Right renal pelvis (tissue), 4 donors: ENCODE measurements at places on chromosomes 11 and 22. TPM values are rescaled to one million over a fixed set of nuclear protein-coding genes. Genes with fewer than 3 reads are reported as not detected.

DNA sequence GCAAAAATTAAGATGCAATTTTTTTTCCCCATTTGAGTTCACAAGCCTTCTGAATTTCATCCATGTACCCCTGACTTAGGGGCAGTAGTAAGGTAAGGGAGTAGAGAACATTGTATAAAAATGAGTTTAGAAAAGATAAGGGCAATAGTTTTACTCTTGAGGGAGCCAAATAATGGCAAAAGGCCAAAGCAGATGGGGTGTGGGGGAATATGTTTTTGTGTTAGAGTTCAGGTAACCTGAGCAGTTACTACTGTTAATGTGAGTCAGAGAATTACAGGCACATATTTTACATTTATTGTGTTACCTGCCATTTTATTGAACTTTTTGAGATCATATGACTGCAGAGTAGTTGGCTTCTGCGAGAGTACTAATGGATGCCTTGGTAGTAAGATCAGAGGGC is 3.1 kb downstream of the EED start:
- DNase-seq, result no peak

HEPN1 gene
- polyA plus RNA-seq, result 1.1 TPM

GVQW3 gene
- 8.9 TPM for polyA plus RNA-seq

DNA sequence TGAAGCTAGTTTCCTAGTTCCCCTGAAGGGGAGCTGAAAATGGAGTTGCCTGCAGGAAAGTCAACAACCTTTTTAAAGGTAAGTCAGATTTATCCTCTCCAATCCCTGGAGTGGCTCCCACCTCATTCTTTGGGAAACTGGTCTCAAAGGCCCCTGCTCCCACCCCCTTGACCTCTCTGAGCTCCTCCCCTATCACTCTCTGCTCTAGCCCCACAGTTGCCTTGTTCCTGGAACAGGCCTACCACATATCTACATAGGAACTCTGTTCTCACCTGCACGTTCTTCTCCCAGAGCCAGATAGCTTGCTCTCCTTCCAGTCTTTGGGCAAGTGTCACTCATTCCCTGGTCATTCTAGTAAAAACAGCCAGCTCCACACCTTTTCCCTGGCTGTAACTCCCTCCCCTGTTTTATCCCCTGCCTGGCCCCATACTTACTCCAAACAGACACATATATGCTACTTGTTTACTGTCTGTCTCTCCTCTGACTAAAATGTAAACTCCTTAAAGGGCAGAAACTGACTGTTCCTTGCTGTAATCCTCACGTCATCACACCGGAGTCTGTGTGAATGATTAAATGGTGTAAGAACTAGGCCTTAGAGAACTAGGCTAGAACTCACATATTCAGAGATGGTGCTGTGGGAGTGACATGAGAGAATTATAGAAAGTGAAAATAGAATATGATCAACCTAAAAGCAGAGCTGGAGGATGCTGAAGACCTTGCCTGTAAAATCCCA is 53.3 kb downstream of the TCF20 start:
- no peak for DNase-seq

- no peak for DNase-seq
Observed at GRCh38 chr11:15651816-15652215, 537.1 kb downstream of the INSC start.

CYTH4 gene
- 2.9 TPM for polyA plus RNA-seq

DNA sequence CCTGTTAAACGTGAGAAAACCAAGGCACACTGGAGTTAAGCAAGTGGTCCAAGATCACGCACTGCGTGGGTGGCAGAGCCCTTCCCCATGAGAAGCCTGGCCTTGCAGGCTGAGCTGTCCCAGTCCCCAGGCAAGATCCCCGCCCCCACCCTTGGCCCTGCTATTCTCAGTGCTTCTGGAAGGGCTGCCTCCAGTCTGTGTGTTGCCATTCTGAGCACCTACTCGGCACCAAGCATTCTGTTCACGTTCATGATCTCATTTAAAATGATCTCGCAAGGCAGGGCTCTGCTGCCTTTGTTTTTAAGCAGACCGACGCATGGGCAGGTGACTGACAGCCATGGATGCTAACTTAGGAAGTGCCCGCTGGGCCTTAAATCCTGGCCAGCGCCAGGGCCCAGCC is 62.8 kb downstream of the PHF21B start:
- DNase-seq, result no peak

FGF3 gene
- not detected for polyA plus RNA-seq

CASP5 gene
- not detected for polyA plus RNA-seq

IL18 gene
- polyA plus RNA-seq, result 8.7 TPM

DNA sequence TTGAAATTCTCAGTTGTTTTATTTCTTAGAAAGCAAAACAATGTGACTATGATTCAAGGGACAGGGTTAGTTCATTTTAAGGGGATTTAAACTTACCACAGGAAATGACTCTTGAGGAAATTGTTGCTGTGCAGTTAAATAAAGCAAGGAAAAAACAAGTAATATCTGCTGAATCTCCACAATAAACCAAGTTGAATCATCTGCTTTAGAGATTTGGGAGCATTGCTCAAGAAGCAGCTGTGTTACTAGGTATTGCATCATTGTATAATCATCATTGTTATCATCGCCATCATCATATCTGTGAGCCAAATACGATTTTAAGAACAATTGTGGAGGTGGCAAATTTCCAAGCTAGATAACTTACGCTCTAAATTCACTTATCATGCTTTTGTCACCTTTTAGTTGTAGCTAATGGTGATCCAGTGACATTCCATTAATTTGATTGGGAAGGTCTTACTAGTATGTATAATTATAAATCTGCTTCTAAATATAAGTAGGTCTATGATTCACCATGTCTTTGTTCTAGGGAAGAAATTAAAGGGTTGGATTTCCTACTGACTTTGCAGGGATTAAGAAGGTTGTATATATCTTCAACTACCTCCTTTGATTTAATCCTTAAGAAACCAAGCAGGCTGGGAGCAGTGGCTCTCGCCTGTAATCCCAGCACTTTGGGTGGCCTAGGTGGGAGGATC is 19.9 kb downstream of the MMP10 start:
- DNase-seq, result no peak

DNA sequence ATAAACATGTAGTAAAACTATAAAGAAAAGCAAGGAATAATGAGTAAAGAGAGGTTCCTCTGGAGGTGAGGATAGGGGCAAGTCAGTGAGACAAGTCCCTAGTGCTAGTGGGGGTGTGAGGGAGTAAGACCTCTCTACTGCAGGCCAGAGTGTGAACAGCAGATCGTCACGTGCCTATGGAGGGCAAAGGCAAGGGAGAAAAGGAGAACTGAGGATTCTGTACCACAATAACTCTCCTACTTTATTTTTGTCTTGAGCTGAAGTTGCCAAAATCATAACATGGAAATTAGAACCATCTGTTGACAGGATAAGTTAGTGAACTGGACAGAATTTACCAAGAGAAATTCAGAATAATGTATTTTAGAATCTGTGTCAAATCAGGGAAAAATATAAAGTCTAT is 77.6 kb downstream of the ENTHD1 start:
- no peak for DNase-seq

LGALS1 gene
- 374 TPM for polyA plus RNA-seq

TSPAN18 gene
- polyA plus RNA-seq, result 56.7 TPM

DNA sequence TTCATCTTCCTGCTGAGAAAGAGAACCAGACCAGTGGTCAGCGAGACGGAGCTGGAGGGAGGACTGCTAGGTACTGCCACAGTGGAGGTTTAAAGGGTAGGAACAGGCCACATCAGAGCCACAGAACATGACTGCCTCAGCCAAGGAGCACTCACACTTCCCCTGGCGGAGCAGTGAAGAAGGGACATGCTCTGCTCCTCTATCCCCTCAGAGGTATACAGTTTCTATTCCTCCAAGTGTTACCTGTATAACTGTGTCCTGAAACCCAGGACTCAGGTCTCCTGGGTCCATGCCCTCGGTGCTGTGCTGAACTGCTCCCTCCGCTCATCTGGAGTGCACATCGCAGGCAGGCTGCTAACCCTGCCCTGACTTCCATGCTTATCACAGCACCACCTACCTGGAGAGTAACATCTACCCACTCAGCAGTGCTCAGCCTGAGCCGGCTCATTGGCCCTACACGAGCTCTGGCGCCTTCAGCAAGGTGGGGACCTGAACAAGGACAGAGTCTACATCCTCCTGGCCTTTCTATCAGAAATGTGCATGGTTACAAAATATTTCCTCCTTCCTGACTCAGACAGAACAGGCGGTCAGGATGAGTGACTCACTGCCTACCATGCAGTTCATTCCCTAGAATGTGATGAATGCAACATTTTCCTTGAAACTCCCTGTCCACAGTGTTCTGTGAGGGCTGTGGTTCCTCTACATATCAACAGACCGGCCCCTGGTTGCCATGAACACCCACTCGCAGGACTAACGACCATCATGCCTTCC is 52.9 kb downstream of the C11orf58 start:
- no peak for DNase-seq

TYR gene
- polyA plus RNA-seq, result 0.14 TPM

DNA sequence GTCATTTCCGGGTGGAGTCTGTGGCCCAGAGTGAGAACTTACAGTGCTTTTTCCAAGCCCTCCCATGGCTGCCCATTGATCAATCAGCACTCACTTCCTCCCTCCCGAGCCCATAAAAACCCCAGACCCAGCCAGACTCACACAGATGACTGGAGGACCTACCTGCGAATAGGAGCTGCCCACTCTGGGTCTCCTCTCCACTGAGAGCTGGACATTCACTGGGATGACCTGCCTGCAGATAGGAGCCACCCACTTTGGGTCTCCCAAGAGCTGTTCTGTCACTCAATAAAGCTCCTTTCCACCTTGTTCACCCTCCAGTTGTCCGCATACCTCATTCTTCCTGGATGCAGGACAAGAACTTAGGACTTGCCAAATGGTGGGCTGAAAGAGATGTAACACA is 56.0 kb upstream of the B3GNT6 start:
- DNase-seq, result no peak

- no peak for DNase-seq
Observed at GRCh38 chr11:26271666-26272065, 60.3 kb upstream of the ANO3 start.

GRCh38 chr22:46122511-46122971 is 27.8 kb upstream of the PPARA start:
- DNase-seq, result no peak

DNA sequence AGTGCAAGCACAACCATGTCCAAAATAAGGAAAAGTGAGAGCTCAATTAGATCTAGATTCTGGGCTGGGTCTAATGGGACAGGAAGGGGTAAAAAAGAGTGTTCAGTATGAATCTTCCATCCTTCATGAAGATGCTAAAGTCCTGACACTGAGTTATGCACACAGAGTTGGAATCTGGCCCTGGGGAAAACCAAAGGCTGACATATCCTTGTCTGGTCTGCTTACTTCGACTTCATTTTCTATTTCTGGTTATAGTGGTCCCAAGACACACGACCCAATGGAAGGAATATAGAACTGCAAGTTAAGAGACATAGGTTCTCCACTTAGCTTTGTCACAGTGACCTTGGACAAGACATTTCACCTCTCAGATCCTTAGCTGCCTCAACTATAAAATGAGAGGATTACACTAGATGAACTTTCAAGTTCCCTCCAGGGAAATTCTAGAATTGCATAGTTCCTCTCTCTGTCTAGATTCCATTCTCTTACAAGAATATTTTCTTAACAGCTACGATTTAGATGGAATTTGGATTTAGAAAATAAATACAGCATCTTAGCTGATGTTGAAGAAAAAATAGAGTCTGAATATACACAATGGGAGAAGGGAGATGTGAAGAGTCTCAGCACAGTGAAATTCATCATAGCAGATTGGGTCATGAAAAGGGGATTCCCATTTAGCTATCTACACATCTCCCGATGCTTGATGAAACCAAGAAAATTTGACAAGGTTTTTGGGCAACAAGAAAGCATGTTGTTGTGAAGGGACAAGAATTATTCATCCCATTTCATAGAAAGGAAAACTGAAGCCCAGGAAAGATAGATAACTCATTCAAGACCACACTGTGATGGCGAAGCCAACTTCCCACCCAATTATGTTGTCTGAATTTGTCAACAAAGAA is 3.3 kb downstream of the BLID start:
- no peak for DNase-seq

DNA sequence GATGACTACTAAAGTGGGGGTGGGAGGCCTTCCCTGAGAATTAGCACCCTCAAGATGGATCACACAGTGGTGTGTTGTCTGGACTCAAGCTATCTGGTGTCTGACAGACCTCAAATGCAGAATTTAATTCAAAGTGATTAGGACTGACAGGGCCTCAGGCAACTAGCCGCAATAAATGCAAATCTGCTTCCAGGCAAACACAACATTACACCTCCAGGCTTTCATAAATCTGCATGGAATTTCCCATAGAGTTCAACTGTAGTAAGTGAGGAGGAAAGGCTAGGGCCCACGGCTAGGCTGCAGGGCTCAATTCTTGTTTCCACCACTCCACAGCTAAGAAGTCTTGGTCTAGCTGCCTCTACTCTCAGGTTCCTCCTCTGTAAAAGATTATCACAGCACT is 331.4 kb downstream of the LARGE1 start:
- no peak for DNase-seq

ZNF70 gene
- polyA plus RNA-seq, result 5.3 TPM

DNA sequence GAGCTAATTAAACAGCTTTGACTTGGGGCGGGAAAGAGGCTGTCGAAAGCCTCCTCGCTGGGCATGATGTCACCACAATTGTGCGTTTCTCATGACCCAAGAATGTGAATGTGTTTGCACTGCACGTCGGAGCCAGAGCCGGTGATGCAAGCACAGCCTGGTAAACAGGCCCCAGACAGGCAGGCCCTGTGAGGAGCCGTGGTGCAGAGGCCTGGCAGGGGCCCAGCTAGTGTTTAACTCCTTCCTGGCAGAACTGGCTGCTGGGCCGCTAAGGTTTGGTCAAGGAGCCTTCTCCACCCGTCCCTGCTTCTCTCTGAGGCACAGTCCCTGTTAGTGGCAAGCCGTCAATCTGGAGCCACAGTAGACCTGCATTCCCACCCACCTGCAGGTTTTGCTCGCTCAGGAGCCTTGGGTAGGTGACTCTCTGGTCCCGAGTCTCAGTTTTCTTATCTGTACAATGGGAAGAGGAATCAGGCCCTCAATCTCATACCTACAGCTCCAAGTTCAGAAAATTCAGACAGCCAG is 25.4 kb upstream of the SMTN start:
- DNase-seq, result no peak

CNGA4 gene
- polyA plus RNA-seq, result 0.32 TPM

DNA sequence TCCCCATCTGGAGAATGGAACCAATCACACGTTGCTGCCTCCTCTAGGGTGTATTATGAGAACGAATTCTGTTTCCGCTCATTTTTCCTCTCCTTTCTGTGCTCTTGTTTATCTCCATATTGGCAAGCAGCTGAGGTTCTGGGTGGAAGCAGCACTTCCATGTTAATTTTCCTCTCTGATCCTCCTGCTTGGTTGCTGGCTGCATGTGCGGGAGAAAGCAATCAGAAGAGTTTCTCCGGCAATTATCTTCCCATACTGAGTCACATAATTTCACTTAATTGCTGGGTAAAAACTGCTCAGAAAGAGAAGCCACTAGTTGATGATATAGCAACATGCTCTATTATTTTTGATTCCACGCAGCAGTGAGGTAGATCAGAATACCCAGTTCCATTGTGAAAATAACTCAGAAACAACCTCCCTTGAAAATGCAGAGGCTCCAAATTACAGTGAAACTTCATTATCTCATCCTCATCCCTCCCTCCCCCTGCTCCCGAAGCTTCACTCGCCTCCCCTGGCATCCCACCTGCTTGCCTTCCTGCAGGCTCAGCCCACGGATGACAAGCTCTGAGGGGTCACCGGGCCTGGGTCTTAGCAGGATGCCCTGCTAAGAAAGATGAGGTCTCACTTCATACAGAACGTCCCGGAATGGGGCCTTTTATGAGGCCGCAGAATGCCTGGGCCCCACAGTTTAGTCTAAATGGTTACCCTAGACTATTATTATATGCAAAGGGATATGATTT is 20.4 kb downstream of the FXYD6 start:
- no peak for DNase-seq

DEUP1 gene
- polyA plus RNA-seq, result 1.3 TPM

- no peak for DNase-seq
Observed at GRCh38 chr11:8273287-8273686, 9.6 kb upstream of the LMO1 start.
